ENCODE measurements at places on chromosomes 1 and 21.

- DNase-seq = peak; percentile 67
Measured at GRCh38 chr1:151594143-151594625, 17.7 kb upstream of the SNX27 start.

- DNase-seq = no peak
Measured at GRCh38 chr21:46624050-46624449, 11.4 kb upstream of the PRMT2 start.

- no peak for DNase-seq
Measured at GRCh38 chr1:53584777-53585107, 125.5 kb downstream of the DMRTB1 start.

- DNase-seq = no peak
Measured at GRCh38 chr1:96992871-96993270, 271.3 kb downstream of the PTBP2 start.

DNA sequence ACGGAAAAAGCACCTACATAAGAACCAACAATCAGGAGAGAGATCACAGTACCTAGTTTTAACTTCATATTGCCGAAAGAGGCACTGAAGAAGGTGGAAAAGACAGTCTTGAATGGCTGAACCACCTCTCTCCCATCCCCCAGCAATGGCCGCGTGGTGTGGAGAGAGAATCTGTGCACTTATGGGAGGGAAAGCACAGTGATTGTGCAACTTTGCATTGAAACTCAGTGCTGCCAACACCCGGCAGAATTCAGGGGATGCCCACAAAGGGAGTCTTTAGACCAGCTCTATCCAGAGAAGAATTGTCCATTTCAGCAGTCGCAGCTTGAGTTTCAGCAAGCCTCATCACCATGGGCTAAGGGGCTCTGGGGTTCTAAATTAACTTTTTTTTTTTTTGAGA is 186.3 kb upstream of the USP25 start:
- DNase-seq = no peak
